ENCODE measurements at places on chromosomes 3 and 15. TPM values are rescaled to one million over a fixed set of nuclear protein-coding genes. Genes with fewer than 3 reads are reported as not detected.

Gene TRAT1
- 4.8 TPM for total RNA-seq

Gene RETNLB
- total RNA-seq = 103 TPM

DNA sequence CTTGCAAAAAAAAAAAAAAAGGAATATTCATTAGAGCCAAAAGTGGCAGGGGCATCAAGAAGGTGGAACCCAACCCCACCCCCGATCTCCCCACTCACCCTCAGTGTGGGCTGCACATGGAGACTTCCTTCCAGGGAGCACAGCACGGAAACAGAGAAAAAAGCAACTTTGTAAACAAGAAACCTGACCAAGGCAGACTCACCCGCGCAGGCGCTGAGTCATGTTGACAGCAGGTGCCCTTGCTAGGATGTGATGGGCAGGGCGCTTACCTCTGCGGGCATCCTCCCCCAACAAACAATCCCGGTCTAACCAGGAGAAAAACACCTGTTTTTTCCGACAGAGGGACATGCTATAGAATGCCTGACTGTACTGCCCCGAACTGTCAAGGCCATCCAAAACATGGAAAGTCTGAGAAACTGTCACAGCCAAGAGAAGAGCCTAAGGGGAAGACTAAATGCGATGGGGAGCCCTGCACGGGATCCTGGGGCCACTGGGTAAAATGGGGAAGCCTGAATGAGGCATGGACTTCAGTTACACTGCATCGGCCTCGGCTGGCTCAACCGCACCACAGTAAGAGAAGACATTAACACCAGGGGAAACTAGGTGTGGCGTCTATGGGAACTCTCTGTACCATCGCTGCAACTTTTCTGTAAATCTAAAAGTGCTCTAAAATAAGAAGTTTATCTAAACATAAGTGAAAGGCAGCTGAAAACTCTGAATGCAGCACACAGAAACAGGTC lies 66.7 kb upstream of the GATA2 start:
- DNase-seq = peak; percentile 34

DNA sequence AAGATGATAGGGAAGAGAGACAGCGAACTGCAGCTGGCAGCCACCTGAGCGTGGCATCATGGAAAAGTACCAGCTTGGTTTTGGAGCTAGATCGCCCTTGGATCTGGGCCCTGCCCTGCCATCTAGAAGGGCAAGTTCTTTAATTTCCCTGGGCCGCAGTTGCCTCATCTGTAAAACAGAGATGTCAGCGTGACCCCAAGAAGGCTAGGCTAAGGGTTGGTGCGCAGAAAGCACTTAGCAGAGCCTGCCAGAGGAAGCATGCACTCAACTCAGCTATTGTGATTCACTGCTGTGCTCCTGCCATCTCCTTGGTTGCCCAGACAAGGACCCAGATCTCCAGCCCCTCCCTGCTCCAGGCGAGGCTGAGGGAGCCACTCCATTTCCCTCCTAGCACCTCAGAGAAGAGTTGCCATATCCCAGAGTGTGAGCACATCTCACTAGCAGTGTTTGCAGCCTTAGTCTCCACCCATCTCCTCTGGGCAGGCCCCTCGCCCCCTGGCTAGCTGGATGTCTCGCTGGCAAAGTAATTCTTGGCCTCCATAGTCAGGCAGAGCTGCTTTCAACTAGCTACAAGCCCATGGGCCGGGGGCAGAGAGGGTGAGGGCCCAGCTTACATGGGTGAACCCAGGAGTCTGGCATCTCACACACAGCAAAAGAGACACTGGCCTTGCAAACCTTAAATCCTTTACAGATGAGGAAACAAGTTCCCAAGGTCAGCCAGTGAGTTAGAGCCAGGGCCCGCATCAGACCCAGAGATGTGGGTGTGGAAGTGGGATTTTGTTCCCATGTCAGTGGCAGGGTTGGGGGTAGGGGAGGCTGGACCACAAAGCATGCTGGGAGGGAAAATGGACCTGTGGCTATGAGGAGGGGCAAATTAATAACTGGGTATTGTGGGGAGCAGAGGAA lies 280.7 kb upstream of the TLE3 start:
- DNase-seq = peak; percentile 52

DNA sequence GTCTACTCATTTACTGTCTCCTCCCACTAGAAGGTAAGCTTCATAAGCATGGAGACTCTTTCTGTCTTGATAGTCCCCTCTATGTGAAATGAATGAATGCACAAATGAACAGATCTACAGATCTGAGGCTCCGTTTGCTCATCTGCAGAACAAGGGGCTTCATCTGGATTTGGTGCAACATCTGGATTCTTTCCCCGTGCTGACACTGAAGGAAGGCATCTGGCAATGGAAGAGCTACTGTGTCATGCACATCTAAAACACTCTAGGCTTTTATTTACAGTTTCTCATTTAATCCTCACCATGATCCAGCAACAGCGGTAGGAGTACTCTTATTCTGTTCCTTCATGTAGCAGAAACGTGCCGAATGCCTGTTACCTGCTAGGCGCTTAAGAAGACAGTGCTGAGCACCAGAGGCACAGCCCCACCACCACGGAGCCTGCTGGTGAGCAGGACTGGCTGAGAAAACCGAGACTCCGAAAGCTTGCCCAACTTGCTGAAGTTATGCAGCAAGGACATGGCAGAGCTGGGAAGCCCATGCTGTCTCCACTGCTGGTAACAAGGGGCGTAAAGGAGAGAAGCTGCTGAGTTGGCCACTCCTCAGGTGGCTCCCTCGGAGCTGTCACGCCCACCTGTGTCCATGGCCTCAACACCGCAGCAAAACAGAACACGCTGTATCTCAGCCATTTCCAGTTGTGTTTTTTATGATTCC lies 31.1 kb downstream of the LSM3 start:
- peak; percentile 53 for DNase-seq

Gene ZNF80
- not detected for total RNA-seq

Gene TGM5
- not detected for total RNA-seq

DNA sequence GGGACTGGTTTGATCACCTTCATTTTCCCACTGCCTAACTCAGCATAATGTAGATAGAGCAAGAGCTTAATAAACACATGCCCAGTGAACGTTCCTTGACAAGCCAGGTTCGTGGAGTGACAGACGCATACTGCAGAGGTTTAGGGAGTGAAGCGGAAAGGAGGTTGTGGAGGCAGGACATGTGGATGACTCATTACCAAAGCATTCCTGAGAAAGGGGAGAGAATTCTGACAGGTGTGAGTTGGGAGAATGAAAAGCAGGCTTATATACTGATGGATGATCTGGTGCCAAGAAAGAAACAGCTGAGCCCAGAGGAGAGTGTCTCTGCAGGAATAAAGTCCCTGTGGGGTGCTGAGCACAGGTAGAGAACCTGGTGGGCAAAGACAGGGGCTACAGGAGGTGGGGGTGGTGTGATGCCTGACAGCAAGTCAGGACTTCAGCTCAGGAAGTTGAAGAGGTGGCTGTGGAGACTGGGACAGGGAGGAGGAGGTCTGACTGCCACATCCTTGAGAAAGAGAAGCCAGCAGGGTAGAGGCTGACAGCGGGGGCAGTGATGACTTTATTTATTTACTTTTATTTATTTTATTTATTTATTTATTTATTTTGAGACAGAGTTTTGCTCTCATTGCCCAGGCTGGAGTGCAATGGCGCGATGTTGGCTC lies 2.4 kb upstream of the RPL29 start:
- DNase-seq = no peak

- no peak for DNase-seq
Observed at GRCh38 chr15:36914960-36915808, 185.2 kb downstream of the MEIS2 start.

Gene ASB14
- total RNA-seq = not detected

DNA sequence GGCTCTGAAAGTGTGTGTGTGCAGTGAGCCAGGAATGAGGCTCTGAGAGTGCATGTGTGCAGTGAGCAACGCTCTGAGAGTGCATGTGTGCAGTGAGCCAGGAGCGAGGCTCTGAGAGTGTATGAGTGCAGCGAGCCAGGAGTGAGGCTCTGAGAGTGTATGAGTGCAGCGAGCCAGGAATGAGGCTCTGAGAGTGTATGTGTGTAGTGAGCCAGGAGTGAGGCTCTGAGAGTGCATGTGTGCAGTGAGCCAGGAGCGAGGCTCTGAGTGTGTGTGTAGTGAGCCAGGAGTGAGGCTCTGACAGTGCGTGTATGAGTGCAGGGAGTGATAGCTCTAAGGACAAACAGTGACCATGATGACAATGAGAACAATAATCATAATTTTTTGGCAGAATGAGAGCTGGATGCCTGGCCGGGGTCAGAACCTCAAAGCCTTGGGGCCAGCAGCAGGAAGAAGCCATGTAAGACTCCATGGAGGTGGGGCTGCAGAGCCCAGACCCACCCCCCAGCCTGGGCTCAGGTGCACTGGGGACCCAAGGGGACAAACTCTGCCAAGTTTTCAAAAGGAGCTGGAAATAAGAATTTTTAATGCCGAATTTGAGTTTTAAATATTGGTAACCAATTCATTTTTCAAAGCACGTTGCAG lies 85.7 kb upstream of the PRR20G start:
- peak; percentile 29 for DNase-seq

Gene INSYN1
- 11.3 TPM for total RNA-seq

DNA sequence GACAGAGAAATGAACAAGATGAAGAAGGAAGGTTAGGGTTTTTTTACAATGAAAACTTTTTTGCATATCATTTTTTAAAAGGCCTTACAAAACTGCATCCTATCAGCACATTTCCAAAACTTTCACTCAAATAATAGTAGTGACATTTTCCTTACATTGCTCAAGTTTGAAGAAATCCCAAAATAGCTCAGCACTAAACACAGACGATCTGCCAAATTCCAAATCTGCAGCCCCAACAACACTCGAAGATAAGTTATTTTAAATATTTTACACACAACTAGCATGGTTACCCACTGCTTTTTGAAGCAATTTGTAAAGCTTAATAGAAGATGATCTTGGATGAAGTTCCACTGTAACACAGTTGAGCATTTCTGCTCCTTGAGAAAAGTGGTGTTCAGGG lies 535.6 kb upstream of the ALCAM start:
- peak; percentile 35 for DNase-seq
